Fibroblast of pulmonary artery (primary cell): ENCODE measurements at places on chromosomes 11 and 22.

- DNase-seq, result no peak
Observed at GRCh38 chr11:73451896-73452295, 75.7 kb downstream of the RELT start.

- DNase-seq, result peak; percentile 21
Observed at GRCh38 chr11:62604460-62605120, 2.9 kb upstream of the MTA2 start.

- peak; percentile 65 for DNase-seq
Observed at GRCh38 chr22:19974268-19974861, 32.7 kb upstream of the TXNRD2 start.

DNA sequence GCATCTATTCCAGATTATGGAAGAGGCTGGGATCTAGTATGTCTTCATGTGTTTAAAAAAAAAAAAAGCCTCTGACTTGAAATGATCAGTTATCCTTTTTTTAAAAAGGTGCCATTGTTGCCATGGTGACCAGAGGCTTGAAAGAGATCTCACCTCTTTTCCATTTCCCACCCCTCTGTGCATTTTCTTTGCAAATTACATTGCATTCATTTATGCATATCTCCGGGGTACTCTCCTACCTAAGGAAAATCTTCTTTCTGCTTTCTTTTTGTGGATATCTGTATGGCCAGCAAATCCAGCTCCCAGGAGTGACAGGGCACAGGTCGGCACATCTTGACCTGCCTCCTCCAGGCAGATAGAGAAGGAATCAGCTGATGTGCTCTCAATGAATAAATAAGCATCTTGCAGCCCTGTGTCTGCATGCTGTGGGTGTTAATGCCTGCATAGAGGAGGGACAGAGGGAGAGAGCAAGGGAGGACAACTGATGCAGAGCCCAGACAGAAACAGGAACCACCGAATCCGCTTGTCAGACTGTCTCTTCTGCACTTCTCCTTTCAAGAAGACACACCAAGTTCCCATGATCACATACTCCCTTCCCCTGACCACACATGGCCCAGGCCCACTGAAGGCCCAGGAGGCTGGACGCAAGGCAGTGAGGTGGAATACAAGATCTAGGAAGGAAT lies 50.9 kb downstream of the CWC15 start:
- DNase-seq, result no peak
